Ascending aorta (tissue), 2 donors: ENCODE measurements at places on chromosomes 6 and 20.

GRCh38 chr6:34864007-34864406, 23.8 kb downstream of the TAF11 start:
- DNase-seq, result no peak
- H3K4me1 ChIP-seq, result no peaks in the 10 kb centered on the region
- H3K27me3 ChIP-seq, result no peaks in the 10 kb centered on the region
- H3K36me3 ChIP-seq, result peaks cover 51% of the 10 kb centered on the region

- no peak overlapping the region for H3K27ac ChIP-seq
- peaks cover 13% of the 10 kb centered on the region for H3K4me1 ChIP-seq
- H3K27me3 ChIP-seq, result no peaks in the 10 kb centered on the region
- no peak overlapping the region for H3K4me3 ChIP-seq
Observed at GRCh38 chr6:7587631-7588100, 2.3 kb upstream of the SNRNP48 start.

DNA sequence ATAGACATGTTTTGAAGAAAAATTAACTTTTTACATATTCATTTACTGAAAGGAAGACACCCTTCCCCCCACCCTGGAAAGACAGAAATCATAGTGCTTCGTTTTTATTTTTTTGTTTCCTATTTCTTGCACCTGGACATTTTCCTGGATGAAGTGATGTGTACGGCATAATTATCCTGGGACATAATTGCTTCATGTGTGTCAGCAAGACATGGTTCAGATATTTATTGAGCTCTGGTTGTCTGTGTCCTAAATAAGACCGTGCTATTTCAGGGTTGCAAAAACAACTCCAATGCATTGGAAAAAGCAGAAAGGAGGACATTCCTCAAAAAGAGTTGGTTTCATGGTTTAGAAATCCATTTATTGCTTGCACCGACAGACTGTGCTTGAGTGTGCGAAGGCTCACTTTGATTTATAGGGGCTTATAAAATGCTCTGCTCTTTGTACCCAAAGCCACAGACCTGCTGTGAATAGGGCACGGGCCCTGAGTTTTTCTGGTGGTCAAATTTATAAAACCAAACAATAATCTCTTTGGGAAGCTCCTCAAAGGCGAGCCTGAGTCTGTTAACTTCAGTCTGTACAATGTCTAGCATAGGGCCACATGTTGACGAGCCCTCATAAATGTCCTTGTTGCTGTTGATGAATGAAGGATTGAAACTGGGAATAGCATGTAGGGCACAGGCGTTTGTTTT, 179.5 kb downstream of the SOX4 start:
- H3K36me3 ChIP-seq, result no peaks in the 10 kb centered on the region
- peaks cover 2% of the 10 kb centered on the region for H3K4me1 ChIP-seq
- no peaks in the 10 kb centered on the region for H3K27me3 ChIP-seq
- H3K4me3 ChIP-seq, result no peak overlapping the region

GRCh38 chr6:127458817-127459216, 372 bp downstream of the KIAA0408 start:
- no peaks in the 10 kb centered on the region for H3K27me3 ChIP-seq
- DNase-seq, result peak; percentile 76
- H3K4me1 ChIP-seq, result peaks cover 2% of the 10 kb centered on the region
- peak overlapping the region; percentile 55 for H3K4me3 ChIP-seq
- H3K36me3 ChIP-seq, result no peaks in the 10 kb centered on the region
- peak overlapping the region; percentile 79 for H3K27ac ChIP-seq

DNA sequence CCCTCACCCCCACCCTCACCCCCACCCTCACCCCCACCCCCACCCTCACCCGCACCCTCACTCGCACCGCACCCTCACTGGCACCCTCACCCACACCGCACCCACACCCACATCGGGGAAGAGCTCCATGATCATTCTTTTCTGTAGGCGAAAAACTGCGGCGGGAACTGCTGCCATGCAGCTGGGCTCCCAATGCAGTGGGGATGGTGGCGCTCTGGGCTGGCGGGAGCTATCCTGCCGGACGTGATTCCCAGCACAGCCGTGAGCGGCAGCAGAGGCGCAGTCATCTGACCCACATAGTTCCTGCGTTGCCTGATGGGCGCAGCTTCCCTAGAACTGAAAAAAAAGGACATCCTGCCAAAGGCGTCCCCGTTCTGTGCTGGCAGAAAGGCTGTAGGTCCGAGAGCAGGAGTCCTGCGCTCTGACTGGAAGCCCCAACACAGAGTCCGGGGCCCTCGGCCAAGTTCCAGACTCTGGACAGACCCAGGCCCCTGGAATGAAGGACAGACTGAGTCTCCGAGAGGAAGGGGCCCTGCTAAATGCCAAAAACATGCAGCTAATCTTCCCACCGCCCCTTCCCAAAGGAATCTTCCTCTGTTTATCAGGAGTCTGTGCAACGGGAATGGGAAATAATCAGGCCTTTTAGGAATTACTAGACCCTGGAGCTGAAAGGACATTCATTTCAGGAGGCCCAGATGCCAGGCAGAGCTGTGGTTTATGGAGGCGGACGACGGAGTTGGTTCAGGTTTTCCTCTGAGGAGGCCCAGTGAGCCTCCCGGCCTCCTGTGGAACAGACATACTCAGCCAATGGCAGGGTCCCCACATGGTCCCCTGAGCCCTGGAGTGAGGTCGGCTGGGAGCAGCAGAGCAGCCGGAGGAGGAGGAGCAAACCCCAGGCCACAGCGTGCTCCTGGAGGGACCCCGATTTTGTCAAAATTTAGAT, 14.1 kb upstream of the TCFL5 start:
- peak; percentile 91 for DNase-seq
- peaks cover 14% of the 10 kb centered on the region for H3K4me1 ChIP-seq
- H3K27ac ChIP-seq, result peak overlapping the region; percentile 87
- H3K4me3 ChIP-seq, result no peak overlapping the region

- H3K36me3 ChIP-seq, result no peaks in the 10 kb centered on the region
- no peak overlapping the region for H3K27ac ChIP-seq
- H3K4me3 ChIP-seq, result no peak overlapping the region
- no peaks in the 10 kb centered on the region for H3K27me3 ChIP-seq
Observed at GRCh38 chr20:46823271-46823751, 71.3 kb upstream of the EYA2 start.

DNA sequence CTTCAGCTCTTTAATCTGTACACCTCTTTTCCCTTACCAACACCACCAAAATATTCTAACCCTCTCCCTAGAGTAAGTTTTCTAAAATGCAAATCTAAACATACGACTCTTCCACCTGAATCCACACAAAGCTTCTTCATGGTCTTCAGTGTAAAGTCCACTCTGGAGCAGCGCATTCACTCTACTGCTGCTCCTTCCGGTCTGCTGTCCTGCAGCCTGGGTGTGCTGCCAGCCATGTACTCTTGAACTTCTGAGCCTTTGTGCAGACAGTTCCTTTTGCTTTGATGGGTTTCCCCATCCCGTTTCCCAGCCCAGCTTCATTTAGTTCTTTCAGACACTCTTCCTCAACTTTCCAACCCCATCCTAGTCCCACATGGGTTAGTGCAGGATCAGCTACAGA, 108.7 kb upstream of the SGK1 start:
- H3K4me1 ChIP-seq, result no peaks in the 10 kb centered on the region
- H3K36me3 ChIP-seq, result no peaks in the 10 kb centered on the region
- no peak for DNase-seq
- H3K4me3 ChIP-seq, result no peak overlapping the region

GRCh38 chr6:20538131-20538662, 3.9 kb downstream of the CDKAL1 start:
- no peak overlapping the region for H3K27ac ChIP-seq
- H3K36me3 ChIP-seq, result peaks cover 8% of the 10 kb centered on the region
- H3K27me3 ChIP-seq, result no peaks in the 10 kb centered on the region
- DNase-seq, result no peak
- no peak overlapping the region for H3K4me3 ChIP-seq

GRCh38 chr6:112337209-112337638, 9.9 kb upstream of the RFPL4B start:
- H3K36me3 ChIP-seq, result no peaks in the 10 kb centered on the region
- no peaks in the 10 kb centered on the region for H3K27me3 ChIP-seq
- DNase-seq, result peak; percentile 68
- no peaks in the 10 kb centered on the region for H3K4me1 ChIP-seq
- H3K4me3 ChIP-seq, result no peak overlapping the region

- no peak overlapping the region for H3K4me3 ChIP-seq
- H3K27ac ChIP-seq, result no peak overlapping the region
- no peaks in the 10 kb centered on the region for H3K27me3 ChIP-seq
- DNase-seq, result no peak
- H3K4me1 ChIP-seq, result no peaks in the 10 kb centered on the region
Observed at GRCh38 chr6:43339168-43339567, 30.3 kb downstream of the ZNF318 start.

DNA sequence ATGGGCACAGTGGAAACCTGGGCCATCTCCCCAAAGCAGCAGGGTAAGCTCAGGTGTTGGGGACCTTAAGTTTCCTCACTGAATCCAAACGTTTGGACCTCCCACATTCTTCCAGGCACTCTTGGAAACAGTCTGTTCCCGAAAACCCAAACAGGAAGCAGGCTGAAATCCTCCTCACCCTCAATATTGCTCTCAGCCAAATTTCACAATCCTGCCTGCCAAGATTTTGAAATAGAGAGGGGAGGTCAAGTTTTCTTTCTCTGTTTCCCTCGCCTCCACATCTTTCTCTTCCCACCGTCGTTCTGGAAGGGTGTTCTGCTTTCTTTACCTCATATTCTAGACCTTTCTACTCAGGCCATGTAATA, 392.0 kb upstream of the SASH1 start:
- H3K36me3 ChIP-seq, result no peaks in the 10 kb centered on the region
- H3K4me1 ChIP-seq, result no peaks in the 10 kb centered on the region
- peak overlapping the region; percentile 26 for H3K27ac ChIP-seq
- no peak overlapping the region for H3K4me3 ChIP-seq

- DNase-seq, result no peak
- no peak overlapping the region for H3K27ac ChIP-seq
- H3K36me3 ChIP-seq, result no peaks in the 10 kb centered on the region
- no peaks in the 10 kb centered on the region for H3K27me3 ChIP-seq
- no peak overlapping the region for H3K4me3 ChIP-seq
Observed at GRCh38 chr6:110543106-110543505, 66.7 kb upstream of the SLC22A16 start.

DNA sequence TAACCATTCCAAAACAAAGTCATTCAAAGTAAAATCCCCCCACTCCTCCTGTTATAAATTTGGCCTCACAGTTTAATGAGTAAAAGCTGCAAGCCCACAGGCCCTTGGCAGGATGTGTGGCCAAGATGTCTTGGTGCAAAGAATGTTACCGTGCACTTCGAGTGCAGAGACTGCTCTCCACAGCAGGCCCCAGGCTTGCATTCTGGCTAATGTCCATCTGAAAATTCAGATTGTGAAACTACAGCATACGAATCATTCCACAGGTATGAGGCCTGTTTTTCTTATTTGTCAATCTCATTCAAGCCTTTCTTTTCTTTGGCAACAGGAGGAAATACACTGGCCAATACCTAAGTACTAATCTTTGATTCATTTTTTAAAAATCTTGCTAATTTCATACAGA, 7.1 kb downstream of the RPS6KA2 start:
- H3K4me3 ChIP-seq, result peak overlapping the region; percentile 1
- peaks cover 4% of the 10 kb centered on the region for H3K36me3 ChIP-seq
- peaks cover 9% of the 10 kb centered on the region for H3K4me1 ChIP-seq
- H3K27me3 ChIP-seq, result no peaks in the 10 kb centered on the region

DNA sequence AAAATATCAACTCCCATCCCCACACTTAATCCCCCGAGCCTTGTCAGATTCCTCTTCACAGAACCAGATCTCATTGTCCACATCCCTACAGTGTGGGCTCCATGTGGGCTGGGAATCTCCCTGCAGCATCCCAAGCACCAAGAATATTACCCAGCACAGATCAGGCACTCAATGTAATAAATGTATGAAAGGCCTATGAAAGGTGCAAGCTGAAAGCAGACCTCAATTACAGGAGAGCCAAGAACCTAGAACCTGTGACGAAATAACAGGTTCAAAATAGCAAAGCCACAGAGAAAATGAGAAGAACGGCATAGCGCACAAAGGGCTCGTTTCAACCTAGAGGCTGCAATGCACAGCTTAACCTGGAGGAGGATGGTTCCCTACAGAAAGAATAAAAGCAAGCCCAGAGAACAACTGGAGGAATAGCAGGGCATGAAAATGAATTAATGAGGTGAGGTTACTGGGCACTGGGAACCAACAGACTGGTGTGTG, 3.1 kb downstream of the SLC23A2 start:
- H3K27me3 ChIP-seq, result no peaks in the 10 kb centered on the region
- no peaks in the 10 kb centered on the region for H3K4me1 ChIP-seq
- H3K4me3 ChIP-seq, result no peak overlapping the region
- no peaks in the 10 kb centered on the region for H3K36me3 ChIP-seq

GRCh38 chr6:62819640-62820039, 391.6 kb upstream of the FKBP1C start:
- no peaks in the 10 kb centered on the region for H3K27me3 ChIP-seq
- H3K36me3 ChIP-seq, result no peaks in the 10 kb centered on the region

DNA sequence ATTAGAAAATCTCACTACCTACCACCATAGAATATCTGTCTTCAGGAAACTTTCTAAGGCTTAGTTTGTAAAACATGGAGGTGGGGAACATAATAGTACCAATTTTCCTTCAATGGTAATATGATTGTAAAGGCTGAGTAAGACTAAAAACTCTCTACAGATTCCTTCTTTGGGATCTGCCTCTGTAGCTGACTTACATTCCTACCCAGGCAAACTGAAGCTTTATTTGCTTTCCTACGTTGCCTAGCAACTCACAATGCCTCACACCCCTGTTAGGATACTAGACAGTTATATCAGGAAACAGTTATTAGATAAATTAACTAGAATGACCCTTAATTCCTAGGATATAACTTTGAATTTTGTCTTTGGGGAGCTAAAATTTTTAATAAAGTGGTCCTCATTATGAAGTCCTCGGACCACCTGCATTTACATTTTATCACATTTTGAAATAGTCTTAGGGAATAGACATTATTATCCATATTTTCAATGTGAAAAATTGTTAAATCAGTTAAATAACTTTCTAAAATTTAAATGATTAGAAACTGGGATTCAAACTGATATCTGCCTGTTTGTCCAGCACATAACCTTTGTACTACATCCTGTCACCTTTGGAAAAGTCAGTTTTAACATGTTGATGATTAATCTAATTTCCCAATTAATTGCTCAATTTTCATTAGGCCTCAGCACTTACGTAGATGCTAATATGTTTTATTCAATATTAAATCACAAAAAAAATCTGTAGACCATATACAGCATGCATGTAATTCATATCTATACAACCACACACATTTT, 591.4 kb downstream of the RNF144B start:
- no peaks in the 10 kb centered on the region for H3K27me3 ChIP-seq
- no peak for DNase-seq
- no peak overlapping the region for H3K27ac ChIP-seq
- no peaks in the 10 kb centered on the region for H3K4me1 ChIP-seq

GRCh38 chr20:53287357-53288042, 306.1 kb downstream of the ZNF217 start:
- H3K4me1 ChIP-seq, result no peaks in the 10 kb centered on the region
- H3K36me3 ChIP-seq, result no peaks in the 10 kb centered on the region
- H3K27ac ChIP-seq, result no peak overlapping the region
- H3K4me3 ChIP-seq, result no peak overlapping the region
- H3K27me3 ChIP-seq, result no peaks in the 10 kb centered on the region
- DNase-seq, result no peak

GRCh38 chr20:21704408-21705385, 767 bp upstream of the PAX1 start:
- no peaks in the 10 kb centered on the region for H3K4me1 ChIP-seq
- DNase-seq, result no peak
- no peak overlapping the region for H3K27ac ChIP-seq
- no peaks in the 10 kb centered on the region for H3K27me3 ChIP-seq
- no peaks in the 10 kb centered on the region for H3K36me3 ChIP-seq
